ENCODE measurements at places on chromosomes 2 and 18.

GRCh38 chr2:35946478-35946877 lies 409.1 kb upstream of the CRIM1 start:
- no peak for DNase-seq

DNA sequence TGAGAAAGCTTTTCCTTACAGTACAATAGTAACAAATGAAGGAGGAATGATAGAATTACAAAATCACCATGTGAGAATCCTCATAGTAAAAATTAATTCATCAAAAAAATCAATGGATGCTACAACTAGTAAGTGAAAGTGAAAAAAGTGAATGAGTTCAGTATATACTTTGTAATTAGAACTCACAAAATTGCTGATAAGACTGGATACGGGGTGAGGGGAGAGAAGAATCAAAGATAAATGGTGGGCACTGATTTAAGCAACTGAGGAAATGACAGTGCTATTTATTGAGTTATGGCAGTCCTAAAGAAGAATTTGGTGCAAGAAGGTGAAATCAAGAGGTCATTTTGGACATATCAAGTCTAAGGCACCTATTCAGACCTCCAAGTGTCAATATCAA lies 20.6 kb downstream of the OLA1 start:
- no peak for DNase-seq

DNA sequence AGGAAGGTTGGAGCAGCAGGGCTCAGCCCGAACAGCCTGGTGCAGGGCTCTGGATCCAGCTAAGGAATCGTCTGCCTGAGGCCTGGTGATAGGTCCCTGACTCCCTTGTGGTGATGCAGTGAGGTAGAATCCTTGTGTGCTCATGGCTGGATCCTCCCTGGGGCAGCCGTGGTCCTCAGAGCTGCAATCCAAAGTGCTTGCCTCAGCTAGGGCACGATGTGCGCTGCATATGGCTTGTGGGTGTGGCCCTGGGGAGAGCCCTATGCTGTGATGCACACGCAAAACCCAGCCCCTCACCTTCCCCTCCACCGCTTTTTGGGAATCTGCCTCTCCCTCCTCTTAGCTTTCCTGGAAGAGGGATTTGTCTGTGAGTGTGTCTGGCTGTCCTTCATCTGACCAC lies 142.2 kb downstream of the DYSF start:
- DNase-seq = peak; percentile 46

- no peak for DNase-seq
Measured at GRCh38 chr2:208999911-209000310, 423.9 kb upstream of the MAP2 start.

DNA sequence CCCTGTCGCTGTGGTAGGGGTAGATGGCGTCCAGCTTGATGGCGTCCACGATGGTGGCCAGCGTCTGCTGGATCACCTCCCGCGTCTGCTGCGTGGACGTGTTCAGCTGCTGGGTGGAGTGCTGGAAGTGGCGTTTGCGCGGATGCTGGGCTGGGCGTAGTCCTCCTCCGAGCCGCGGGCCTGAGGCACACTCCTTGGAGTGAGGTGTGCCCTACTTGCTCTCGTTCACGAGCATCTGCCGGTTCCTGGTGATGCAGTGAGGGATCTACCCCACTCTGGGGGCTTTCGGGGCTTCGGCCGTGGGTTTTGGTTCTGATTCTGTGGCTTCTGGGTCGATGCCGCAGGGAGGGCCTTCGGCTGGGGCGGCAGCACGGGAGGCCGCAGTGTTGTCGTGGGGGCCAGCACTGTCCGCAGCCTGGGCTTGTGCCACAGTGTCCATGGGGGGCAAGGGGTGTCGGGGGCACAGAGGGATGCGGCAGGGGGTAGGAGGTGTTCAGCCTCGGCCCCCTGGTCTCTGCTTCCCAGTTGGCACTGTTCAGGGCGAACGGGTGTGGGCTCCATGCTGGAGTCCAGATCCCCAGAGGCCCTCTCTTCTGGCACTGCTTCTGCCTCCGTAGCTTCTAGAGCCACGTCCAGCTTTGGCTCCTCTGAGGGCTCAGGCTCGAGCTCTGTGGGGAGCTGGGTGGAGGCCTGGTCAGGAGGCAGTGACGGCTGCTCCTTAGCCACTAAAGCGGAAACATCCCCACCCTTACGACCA lies 890.6 kb upstream of the LRRTM1 start:
- no peak for DNase-seq

DNA sequence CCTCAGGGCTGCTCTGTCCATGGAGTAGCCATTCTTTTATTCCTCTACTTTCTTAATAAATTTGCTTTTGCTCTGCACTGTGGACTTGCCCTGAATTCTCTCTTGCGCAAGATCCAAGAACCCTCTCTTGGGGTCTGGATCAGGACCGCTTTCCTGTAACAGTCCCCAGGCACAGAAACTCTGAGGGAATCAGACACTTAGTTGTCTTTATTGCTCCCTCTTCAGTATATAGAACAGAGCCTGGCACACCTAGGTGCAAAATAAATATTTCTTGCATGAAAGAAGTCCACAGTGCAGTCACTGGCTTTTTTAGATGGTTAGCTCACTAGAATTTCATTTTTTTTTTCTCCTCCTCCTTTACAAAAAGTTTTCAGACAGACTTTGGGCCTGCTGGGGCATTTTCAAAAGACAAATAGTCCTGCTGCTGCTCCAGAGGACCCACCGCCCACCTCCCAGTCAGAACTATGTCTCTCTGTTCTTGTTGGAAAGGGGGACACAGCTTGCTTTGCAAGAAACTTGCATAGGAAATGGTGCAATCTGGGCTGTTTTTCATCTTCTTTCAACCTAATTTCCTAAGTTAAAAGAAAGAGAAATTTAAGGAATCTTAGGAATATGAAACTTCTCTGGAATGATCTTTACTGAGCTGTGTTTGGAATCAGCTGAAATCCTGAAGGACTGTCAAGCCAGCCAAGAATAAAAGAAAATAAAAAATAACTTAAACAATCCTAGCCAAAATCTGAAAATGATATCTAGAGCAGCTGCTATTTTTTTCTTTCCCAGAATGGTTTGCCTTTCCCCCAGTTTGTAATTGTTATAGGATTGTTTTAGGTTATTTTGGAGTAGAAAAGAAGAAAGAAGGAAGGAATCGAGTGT lies 31.7 kb upstream of the MAP4K3 start:
- DNase-seq = peak; percentile 77

GRCh38 chr2:216739035-216739434 lies 43.7 kb upstream of the IGFBP5 start:
- no peak for DNase-seq

DNA sequence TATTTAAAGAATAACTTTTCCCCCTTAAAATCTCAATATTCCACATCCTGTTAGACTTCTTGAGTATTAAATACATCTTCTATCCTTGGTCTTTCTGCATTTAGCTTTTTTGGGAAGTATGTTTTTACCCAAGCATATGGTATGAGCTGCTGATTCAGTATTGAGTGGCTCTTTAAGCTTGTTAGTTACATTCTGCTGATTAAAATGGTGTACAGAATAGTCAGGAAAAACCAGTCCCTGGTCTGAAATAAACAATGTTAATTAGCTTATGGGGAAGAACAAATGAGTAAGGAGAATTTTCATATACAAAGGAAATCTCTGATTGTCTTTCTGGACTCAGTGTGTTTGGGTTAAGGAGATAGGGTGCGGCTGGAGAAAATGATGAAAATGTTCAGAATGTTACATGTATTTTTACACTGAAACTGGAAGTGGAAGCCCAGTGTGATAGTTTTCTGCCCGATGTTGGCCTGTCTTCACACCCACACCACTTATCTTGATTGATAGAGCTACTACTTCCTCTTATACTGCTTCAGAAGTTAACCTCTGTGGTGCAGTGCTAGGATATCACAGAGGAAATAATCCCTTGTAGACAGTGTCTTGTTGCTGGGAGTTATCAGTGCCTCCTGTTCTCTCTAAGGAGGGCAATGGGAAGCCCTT lies 84.0 kb downstream of the MSH2 start:
- no peak for DNase-seq

GRCh38 chr2:160457588-160457987 lies 36.0 kb downstream of the RBMS1 start:
- DNase-seq = no peak

DNA sequence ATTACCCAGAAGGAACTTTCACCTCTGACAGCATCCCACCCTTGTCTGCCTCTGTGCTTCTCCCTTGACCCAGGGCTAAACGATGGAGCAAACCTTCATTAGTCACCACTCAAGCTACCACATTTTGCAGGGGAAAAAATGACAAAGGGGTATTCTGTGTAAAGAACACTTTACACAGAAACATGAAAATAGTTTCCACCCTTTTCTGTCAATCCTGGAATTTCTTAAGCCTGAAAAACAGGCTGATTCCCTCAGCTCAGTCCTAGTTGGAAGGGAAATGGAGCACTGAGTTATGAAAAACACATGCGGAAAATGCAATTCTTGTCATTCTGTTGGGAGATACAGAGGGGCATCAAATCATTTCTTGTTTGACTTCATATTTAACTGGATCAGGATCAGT lies 175.0 kb upstream of the HNRNPA3 start:
- no peak for DNase-seq

- DNase-seq = no peak
Measured at GRCh38 chr2:23694058-23695045, 232.6 kb downstream of the ATAD2B start.

DNA sequence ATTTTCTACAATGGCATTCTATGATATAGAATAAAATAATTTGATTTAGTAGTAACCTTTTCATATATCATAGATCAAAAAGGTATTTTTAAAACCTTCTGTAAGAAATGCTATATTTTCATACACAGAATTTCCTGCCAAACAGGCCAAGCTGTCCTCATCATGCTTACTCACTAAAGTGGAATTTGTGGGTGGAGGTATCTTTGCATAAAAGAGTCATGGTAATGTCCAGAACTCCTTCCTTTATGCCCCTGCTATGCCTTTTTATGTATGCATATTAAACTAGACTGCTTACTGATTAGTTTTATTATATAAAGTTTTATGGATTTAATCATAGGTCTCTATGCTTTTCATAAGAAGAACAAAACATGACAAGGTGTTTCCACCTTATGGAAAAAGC lies 27.5 kb upstream of the MARCHF7 start:
- DNase-seq = peak; percentile 62

DNA sequence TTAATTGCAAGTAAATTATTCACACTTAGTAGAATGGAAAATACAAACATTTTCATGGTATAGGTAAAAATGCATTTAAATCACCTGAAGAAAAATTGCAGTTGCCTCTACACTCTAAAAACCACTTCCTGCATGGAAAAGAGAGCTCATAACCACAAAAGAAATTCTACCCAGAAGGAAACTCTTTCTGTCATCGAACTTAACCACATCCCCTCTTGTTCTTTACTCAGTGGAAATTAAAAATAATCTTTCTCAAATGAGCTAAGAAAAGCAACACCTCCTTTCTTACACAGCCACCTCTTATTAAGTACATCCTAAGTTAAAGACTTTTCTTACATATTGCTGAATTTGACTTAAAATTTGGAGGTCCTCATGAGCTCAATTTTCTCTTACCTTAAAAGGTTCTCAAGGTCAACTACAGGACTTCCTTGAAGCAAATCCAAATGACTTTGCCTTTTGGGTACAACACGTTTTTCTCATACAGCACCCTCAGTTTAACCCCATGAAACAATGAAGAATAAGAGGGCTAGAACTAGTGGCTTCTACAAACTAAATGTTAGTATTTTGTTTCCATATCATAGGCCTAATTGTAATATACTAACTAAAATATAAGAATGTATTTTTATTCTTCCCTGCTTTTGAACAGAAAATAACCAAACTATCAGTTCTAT lies 109.1 kb upstream of the CRIM1 start:
- DNase-seq = no peak

DNA sequence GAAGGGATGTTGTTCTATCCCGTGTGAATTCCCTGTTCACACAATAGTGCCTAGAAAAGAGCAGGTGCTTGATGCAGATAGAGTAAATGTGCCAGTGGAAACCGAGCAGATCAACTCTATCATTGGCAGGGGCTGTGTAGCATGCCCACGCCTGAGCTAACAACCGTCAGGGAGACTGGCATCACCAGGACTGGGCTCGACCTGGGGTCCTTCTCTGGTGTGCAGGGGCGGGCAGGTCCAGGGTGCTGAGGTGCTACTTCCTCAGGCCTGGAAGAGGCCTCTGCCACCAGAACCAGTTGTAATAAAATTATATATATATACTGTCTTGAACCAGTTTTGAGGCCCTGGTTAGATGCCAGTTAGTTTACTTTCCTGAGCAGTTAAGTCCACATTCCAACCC lies 11.8 kb upstream of the MAL start:
- DNase-seq = no peak

GRCh38 chr2:235936493-235936892 lies 231.7 kb downstream of the GBX2 start:
- peak; percentile 12 for DNase-seq

DNA sequence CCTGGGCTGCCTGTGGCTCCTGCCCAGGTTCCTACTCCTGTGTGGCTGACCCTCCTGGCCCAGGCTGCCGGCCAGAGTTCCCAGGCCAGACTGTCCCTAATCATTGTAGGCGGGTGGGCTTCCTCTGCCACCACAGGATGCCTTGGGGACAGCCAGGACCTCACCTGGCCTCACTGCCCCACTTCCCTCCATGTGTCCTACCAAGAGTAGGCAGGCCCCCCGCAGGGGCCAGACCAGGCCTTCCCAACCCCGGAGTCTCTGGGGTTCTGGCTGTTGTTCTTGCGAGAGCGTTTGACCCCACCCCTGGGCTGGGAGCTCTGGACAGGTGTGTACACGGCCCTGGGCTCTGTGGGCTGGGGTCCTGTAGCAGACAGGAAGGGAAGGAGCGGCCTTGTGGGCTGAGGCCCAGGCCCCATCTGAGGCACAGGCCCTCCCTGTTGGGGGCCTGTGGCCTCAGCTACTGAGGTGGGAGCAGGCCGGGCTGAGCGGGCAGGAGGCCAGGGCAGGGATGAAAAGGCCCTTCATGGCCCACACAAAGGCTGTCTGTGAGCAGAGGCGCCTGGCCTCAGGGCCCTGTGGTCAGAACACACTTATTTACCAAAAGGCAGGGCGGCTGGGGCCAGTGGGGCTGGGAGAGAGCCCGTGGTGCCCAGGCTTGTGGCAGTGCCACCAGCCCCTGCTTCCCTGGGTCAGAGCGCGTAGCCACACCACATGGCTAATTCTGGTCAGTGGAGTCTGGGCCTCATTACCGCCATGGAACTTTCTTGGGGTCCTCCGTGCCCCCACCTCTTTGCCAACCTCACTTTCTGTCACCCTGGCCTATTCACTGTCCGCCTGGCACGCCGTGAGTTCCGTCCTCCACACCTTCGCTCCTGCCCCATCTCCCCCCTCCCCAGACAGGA lies 2.0 kb downstream of the SNORC start:
- DNase-seq = no peak

GRCh38 chr2:101199251-101199791 lies 48.1 kb upstream of the TBC1D8 start:
- DNase-seq = peak; percentile 27

GRCh38 chr18:27010784-27011183 lies 145.3 kb upstream of the AQP4 start:
- DNase-seq = no peak
